Activated CD4-positive, alpha-beta T cell treated with anti-CD3 and anti-CD28 coated beads, Interleukin-2, amount 50 U/mL, for 4 hours (primary cell): ENCODE measurements at places on chromosomes 1 and 21.
A peak's percentile ranks its signal among the peaks of the same experiment; 100 is the strongest.

DNA sequence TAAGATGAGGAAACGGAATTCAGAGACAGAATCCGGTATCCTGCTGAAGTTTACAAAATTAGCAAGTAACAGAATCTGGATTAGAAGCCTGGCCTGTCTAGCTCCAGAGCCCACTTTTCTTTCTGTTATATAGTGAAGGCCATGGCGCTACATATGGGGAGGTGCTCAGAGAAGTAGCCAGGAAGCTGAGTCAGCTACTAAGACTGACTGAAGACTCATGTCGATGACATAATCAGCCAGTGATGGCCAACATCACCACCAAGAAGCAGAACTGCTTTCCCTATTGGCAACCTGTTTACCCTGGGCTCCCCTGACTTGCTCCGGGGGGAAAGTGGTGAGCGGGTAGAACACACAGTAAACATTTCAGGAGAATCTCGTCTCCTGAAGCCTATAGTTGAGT is 18.8 kb downstream of the LRRC52 start:
- DNase-seq, result no peak

DNA sequence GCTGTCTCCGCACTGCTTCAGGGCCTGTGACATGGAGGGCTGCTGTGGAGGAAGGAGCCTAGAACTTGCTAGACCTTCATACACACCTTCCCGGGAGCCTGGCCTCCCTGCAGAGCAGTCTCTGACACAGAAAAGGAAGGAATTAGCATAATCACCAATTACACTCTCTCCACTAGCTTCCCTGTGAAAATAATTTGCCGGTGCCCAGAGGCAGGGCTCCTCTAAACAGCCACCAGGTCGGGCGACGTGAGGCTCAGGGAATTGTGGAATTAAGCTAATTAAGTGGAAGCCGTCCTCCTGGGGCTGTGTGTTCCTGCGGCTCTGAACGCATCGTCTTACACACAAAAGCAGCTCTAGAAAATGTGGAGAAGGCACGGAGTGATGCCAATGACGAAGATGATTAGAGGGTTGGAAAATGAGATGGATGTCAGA is 82.6 kb downstream of the NENF start:
- no peak for DNase-seq

GRCh38 chr1:156804572-156805243 is 11.9 kb downstream of the SH2D2A start:
- DNase-seq, result no peak

DNA sequence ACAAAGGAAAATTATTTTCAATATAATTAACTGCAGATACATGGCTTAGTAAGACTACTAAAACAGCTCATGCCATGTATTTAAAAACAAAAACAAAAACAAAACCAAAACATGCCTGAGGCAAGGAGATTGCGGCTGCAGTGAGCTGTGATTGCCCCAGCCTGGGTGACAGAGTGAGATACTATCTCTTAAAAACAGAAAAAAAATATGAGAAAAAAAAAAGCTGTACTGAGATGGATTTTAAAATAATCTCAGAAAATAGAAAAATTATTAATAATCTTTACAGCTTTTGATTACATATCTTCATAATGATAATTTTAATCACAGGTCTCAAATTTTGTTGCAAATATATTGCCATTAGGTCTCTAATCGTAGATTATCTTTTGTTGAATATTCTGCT is 24.0 kb upstream of the LIN9 start:
- DNase-seq, result no peak

DNA sequence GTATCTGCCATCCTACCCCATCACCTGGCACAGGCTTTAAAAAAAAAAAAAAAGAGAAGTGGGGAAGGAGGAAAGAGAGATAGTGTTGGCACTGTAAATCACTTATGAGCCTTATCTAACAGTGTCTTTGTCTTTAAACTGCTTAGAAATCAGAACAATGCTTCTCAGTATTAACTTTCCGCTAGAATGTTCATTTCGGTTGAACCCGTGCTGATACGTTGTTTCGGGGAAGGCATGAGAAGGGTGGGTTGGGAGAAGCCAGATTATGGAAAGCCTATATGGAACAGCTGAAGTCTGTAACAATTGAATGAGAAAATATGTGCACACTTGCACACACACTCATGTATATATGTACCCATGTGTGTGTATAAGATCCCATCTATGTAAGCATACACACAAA is 170.8 kb downstream of the GALNT2 start:
- no peak for DNase-seq

GRCh38 chr1:211259638-211260126 is 516 bp downstream of the RCOR3 start:
- peak; percentile 31 for DNase-seq

GRCh38 chr1:20405051-20405754 is 80.8 kb downstream of the CAMK2N1 start:
- DNase-seq, result no peak

GRCh38 chr1:230131457-230131856 is 64.4 kb downstream of the GALNT2 start:
- DNase-seq, result no peak
